RWPE1 (cell line): ENCODE measurements at places on chromosomes 4 and X.

GRCh38 chr4:52919461-52919860 is 57.3 kb downstream of the RASL11B start:
- DNase-seq: no peak

- no peak for DNase-seq
Measured at GRCh38 chr4:34709564-34709963, 1534.8 kb downstream of the ARAP2 start.

- DNase-seq: no peak
Measured at GRCh38 chr4:140116442-140117104, 37.4 kb downstream of the MAML3 start.

DNA sequence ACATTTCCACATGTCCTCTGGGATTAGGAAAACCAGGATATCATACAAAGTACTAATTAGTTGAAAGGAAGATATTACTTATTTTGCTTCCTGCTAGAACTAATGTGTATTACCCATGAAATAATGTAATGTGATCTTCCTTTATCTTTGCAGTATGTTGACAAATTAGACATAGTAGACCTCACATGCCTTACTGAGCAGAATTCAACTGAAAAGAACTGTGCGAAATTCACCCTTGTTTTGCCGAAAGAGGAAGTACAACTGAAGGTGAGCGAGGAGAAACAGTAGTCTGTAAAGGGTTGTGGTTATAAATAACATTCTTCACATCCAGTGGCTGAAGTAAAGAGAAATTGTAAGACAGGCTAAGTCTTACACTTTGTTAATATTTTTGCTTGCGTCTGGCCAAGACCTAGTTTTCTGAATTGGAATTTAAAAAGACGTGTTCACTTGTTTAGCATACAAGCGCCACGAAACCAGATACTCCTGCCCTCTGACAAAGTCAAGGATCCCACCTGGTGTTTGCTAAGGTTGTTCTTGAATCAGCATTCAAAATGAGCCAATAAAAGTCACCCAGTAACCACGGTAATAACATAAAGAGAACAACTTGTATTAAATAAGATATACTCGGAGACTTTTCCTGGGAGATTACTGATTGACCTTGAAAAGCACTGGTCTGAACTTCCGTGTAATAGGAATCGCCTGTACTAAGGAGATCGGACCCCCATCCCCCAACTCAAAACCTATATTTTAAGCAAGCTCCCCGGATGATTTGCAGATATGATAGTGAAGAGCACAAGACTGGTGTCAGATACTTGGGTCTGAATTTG is 16.9 kb downstream of the STAP1 start:
- no peak for DNase-seq

GRCh38 chr4:150161109-150161508 is 82.9 kb downstream of the DCLK2 start:
- no peak for DNase-seq

DNA sequence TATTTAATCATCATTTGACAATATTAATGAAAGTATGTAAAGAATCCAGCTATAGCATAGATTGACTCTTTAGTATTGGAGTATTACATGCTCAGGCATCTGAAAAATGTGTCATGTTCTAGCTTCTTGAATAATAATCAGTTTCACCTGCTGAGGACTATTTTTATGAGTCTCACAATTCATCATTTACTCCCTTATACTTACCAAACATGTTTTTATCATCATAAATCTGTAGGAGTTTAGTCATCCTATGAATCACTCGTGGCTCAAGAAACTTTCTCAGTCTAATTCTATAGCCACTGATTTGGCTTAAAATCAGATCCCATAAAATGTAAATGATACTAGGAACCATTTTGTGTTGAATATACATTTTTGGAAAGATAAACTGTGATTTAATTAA is 1616.1 kb downstream of the C4orf33 start:
- DNase-seq: peak; percentile 67

GRCh38 chr4:25814301-25815136 is 48.3 kb downstream of the SEL1L3 start:
- peak; percentile 30 for DNase-seq

GRCh38 chr4:99763635-99764101 is 53.0 kb upstream of the DAPP1 start:
- DNase-seq: peak; percentile 90

GRCh38 chrX:85112293-85112692 is 108.6 kb downstream of the APOOL start:
- DNase-seq: no peak

GRCh38 chr4:73520821-73521220 is 39.3 kb downstream of the AFM start:
- no peak for DNase-seq

DNA sequence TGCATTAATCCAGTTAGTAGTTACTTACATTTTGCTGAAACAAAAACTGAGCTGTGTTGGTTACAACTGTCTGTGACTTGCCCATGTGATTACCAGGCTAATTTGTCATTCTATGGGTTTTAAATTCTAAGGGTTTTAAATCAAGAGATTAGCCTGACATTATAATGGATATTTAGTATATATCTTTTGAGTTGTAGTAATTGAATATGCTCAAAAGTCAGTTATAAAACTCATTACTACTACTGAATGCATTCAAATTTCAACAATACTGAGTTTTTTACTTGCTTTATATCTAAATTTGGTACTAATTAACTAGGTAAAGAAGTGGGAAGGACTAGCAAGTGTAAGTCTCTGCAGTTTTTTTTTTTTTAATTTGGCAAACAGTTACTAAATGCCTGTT is 14.7 kb downstream of the LARP7 start:
- no peak for DNase-seq

- DNase-seq: no peak
Measured at GRCh38 chrX:153635388-153635787, 11.6 kb upstream of the DUSP9 start.

GRCh38 chr4:184988611-184989010 is 29.7 kb upstream of the HELT start:
- no peak for DNase-seq
